ENCODE measurements at places on chromosomes 7 and 10. TPM values are rescaled to one million over a fixed set of nuclear protein-coding genes. Genes with fewer than 3 reads are reported as not detected.

DNA sequence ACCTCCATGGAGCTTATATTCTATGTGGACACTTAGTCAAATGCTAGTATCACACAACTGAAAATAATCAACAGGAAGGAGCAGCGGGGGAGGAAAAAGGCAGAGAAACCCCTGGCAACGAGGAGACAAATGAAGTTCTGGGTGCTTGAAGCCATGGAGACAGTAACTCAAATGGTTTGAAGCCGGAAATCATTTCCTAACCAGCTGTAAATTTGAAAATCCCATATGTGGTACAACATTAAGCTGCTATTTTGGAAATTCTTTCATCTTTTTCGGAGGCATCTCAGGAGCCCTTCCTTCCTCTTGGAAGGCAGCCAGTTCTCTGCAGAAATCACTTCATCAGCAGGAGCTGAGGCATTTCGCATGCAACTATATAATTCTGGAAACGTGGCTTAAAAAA is 91.4 kb downstream of the PPP1R3C start:
- no peak for DNase-seq

DNA sequence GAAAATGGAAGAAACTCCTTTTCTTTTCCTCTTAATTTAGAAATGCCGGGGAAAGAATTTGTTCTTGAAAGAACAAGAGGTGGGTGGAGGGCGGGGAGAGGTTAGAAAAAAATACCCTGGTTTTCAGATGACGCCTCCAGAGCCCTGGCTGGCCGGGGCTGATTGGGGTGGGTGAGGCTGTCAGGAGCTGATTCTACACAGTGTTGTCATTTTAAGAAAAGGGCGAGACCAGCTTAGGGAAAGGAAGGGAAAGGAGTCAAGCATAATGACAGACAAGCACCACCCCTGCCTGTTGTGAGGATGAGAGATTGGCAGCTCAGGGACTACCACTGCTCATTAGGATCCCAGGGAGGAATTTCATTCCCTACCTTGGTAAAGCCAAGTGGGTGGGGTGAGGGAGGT is 9.9 kb upstream of the FAM180A start:
- no peak for DNase-seq

- no peak for DNase-seq
Measured at GRCh38 chr10:131396121-131397050, 84.9 kb upstream of the TCERG1L start.

- DNase-seq, result no peak
Measured at GRCh38 chr10:103802637-103803353, 52.6 kb downstream of the SH3PXD2A start.

DNA sequence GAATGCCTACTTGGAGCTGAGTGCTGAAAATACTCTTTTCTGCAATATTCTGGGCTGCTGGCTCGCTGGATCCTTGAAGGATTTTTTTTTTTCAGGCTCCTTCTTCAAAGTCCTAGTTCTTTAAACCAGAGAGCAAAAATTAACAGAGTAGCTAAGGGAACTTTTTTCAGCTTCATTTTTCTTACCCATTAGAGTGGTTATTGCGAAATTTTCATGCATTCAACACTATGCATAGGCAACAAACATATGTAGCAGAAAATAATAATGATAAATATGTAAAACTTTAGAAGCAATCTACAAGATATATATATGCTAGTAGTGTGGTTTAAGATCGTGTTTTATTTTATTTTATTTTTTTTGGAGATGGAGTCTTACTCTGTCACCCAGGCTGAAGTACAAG is 264.6 kb downstream of the SFMBT2 start:
- DNase-seq, result no peak

DNA sequence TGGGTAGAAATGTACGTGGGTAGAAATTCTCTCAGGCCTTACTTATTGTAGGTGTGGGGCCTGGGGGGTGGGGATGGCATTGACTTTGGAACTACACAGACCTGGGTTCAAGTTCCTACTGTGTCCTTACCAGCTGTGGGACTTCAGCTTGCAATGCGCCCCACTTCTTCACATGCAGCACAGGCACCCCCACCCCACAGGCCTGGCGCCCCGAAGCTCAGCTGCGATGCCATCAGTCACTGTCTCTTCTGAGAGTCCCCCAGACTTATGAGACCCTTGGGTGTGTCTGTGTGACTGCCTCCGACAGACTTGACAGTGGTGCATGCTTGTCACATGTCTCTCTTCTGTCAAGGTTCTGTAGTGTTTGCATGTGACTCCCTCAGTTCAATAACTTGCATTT is 3.1 kb upstream of the AP5Z1 start:
- DNase-seq, result no peak

DNA sequence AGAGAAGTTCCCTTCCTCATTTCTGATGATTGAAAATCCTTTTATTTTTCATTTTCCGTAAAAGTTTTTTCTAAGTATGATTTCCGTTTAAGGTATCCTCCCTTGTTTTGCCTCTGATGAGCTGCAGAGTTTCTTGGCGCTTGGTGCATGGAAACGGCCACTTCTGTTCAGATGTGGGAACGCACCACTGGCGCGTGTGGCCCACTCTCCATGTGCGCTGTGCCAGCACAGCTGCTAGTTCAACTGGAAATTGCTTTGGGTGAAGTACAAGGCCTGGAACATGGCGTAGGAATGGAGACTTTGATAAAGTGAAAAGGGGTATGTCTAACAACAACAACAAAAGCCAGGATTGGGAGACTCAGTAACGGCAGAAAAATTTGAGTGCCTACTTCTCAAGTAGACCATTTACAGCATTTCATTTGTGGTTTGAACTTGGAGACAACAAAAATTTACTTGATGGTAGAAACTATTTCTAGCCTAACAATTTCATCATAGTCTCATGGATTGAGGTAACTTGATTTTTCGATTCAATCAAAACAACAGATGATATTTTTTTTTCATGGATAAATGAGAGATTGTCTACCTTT is 364.2 kb downstream of the SUGCT start:
- DNase-seq, result no peak

DNA sequence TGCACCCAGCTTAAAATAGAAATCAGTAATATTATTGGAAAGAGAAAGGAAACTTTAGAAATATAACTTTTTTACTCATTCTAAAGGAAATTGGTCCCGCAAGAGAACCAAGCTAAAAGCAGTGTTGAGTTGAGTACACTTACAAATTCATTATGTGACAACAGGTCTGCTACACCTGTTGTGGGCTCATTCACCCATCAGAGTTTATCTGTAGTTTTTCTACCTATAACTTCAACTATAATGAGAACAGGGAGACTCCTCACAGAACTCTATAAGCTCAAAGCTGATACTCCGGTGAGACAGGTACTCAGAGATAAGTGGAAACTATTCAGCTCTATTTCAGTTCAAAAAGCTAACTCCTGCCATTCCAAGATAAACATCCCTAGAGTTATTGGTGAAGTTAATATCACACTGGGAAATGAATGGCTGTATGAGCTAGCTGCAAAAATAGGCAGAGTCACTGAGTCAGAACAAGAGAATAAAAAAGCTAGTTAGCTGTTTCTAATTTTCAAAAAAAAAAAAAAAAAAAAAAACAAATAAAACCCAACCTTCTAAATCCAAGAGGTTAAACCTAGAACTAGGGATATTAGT is 121.3 kb downstream of the PPP1R3A start:
- DNase-seq, result no peak

- DNase-seq, result peak; percentile 18
Measured at GRCh38 chr7:24756545-24757352, 515 bp downstream of the GSDME start.

The ANKRD61 gene
- polyA plus RNA-seq, result not detected

DNA sequence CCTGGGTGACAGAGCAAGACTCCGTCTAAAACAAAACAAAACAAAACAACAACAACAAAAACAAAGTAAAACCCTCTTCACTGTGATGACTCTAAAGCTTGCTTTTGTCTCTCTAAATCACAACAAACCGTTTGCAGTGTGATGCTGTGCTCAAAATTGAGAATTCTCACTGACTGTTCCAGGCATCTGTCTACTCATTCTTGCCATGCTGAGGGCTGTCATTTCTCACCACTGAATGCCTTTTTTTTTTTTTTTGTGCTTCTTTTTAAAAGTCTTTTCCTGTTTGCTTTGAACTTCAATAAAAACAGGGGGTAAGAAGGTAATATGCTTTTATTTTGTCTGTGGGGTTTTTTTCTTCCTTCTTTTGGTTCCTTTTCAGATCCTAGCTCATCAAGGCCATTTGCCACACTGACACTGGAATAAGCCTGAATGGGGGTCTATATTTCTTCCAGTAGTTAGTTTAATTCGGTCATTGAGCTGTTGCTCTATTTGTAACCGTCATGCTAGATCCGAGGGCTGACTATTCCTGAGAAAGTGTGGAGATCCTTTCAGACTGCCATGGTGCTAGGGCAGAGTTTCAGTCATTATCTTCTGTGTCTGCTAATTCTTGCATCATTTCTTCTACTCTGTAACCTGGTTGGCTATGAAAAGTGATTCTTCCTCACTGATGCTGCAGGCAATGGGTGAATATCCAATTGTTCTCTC is 10.6 kb downstream of the FAS start:
- no peak for DNase-seq

DNA sequence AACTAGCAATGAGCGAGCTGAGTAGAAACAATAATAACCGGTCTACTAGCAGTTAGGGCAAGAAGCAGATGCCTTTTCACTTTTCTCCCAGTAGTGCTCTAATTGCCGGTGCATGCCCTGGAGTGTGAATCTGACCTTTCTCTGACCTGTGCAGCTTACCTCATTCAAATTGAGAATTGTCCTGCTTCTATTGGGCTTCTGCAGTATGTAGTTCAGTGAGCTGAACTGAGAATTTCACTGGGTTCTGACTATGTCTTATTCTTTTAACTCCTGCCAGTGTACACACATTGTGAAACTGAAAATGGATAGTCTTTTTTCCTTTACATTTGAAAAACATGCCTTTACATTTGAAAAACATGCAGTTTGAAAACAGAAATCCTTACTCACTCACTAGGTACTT is 157.9 kb upstream of the GRM3 start:
- no peak for DNase-seq

DNA sequence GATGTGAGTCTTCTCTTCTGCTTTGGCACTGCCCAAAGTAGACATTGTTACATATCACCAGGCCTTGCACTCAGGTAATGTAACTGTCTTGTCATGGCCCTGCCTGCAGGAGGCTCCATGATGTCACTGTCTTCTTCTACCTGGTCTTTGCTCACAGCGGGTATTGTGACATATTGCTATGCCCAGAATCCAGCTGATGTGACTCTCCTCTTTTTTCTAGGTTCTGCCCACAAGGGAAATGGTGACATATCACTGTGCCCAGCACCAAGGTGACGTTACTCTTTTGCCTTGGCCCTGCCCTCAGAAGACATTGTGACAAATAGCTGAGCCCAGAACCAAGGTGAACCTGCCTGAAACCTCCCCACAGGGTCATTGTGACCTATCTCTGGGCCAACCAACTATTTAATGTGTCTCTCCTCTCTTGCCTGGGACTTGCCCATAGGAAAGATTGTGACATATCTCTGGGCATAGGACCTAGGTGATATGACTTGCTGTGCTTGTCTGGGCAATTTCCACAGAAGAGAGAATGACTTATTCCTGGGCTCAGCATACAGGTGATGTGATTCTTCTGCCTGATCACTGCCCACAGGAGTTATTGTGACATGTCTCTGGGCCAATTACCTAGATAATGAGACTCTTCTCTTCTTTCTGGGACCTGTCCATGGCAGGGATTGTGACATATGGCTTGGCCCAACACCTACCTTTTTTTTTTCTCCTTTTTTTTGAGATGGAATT is 26.5 kb upstream of the ZNF107 start:
- DNase-seq, result peak; percentile 6

GRCh38 chr10:104424719-104425118 is 71.1 kb downstream of the CFAP58 start:
- no peak for DNase-seq

- no peak for DNase-seq
Measured at GRCh38 chr7:157014635-157015555, 4.4 kb upstream of the MNX1 start.

The UCN3 gene
- polyA plus RNA-seq, result not detected

- DNase-seq, result no peak
Measured at GRCh38 chr7:147432079-147432478, 1158.5 kb upstream of the C7orf33 start.

DNA sequence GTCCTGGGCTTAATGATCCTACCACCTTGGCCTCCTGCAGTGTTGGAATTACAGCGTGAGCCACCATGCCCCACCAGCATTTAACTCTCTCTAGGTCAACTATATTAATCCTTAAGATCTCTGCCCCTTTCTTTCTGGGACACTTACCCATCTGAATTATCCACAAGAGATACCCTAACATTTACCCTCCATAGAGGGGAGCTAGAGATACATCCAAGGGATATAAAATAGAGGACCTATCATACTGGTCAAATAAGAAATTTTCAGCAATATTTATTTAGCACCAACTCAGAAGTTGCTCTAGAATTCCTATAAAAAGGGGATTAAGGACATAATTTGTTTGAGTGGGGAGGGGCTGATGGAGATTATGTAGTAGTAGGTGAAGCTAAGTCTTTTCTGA is 96.5 kb downstream of the OTUD1 start:
- no peak for DNase-seq

- DNase-seq, result no peak
Measured at GRCh38 chr7:116429986-116430619, 69.4 kb upstream of the CAV2 start.

DNA sequence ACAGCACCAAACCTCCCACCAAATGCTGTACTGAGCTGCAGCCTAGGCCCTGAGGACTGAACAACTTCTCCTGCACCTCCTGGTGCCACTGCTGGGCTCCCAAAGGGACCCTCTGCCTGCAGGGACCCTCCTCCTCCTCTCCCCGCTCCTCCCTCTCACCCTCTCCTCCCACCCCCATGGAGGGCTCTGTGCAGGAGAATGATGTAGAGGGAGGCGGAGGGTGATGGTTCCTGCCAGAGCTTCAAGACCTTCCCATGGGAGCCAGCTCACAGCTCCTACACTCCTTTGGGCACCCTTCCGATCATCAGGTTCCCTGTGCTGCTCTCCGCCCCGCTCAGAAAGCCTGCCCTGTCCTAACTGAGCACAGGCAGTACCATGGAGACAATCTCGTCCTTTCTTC is 97.7 kb downstream of the PRKAG2 start:
- DNase-seq, result no peak

- no peak for DNase-seq
Measured at GRCh38 chr7:130356121-130356875, 11.7 kb downstream of the CPA5 start.

The ITGA8 gene
- 0.04 TPM for polyA plus RNA-seq

The CHN2 gene
- polyA plus RNA-seq, result 0.12 TPM

- DNase-seq, result no peak
Measured at GRCh38 chr10:101079874-101080273, 18.1 kb downstream of the KAZALD1 start.

- DNase-seq, result no peak
Measured at GRCh38 chr7:28767356-28767755, 190.8 kb downstream of the TRIL start.

- no peak for DNase-seq
Measured at GRCh38 chr7:112103246-112103645, 103.0 kb downstream of the DOCK4 start.

The TNS3 gene
- not detected for polyA plus RNA-seq

The MKX gene
- polyA plus RNA-seq, result not detected

The AUTS2 gene
- not detected for polyA plus RNA-seq

GRCh38 chr10:77318739-77319138 is 318.9 kb downstream of the KCNMA1 start:
- no peak for DNase-seq

- no peak for DNase-seq
Measured at GRCh38 chr10:106815427-106816043, 349.0 kb downstream of the SORCS1 start.

The HTRA1 gene
- polyA plus RNA-seq, result not detected

Data from K562 (cell line).